Activated CD4-positive, alpha-beta T cell treated with anti-CD3 and anti-CD28 coated beads, Interleukin-2, amount 50 U/mL, for 48 hours (primary cell): ENCODE measurements at places on chromosomes 2 and 18.
A peak's percentile ranks its signal among the peaks of the same experiment; 100 is the strongest.

GRCh38 chr2:31137211-31138036, 816 bp downstream of the GALNT14 start:
- peak; percentile 7 for DNase-seq

GRCh38 chr2:229910832-229911412, 10.9 kb downstream of the TRIP12 start:
- DNase-seq, result no peak

GRCh38 chr2:44713170-44713569, 228.3 kb upstream of the SIX3 start:
- no peak for DNase-seq

- DNase-seq, result no peak
These were observed 80.7 kb downstream of the SLC39A10 start for GRCh38 chr2:195737511-195738325.

DNA sequence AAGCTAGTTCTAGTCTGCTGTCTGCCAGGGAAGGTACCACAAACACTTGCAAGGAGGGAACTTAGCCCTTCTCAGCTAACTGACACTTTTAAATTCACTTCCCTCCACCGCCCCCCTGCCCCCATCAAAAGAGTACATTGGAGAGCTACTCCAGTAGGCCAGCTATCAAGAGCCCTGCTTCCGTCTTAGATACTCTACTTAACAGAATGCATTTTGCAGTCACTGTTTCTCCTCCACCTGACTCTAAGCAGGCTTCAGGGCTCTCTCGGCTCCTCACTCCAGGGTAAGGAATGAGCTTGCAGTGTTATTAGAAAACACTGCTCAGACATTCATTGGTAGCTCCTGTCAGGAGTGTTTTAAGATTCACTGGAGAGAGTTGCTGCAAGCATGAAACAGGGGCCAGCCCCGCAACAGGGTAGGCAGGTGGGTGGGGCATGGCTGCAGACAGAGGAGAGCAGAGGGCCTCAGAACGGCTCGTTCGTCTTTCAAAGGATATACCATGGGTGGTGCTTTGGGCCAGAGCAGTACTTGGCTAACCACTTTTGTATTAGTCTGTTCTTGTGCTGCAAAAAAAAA, 35.3 kb upstream of the PDCL3 start:
- DNase-seq, result no peak

GRCh38 chr2:85770369-85770768, 16.6 kb downstream of the ATOH8 start:
- no peak for DNase-seq

GRCh38 chr18:5476961-5477800, 66.6 kb downstream of the EPB41L3 start:
- no peak for DNase-seq

- DNase-seq, result no peak
These were observed 148.1 kb downstream of the SLC4A3 start for GRCh38 chr2:219775506-219775905.

DNA sequence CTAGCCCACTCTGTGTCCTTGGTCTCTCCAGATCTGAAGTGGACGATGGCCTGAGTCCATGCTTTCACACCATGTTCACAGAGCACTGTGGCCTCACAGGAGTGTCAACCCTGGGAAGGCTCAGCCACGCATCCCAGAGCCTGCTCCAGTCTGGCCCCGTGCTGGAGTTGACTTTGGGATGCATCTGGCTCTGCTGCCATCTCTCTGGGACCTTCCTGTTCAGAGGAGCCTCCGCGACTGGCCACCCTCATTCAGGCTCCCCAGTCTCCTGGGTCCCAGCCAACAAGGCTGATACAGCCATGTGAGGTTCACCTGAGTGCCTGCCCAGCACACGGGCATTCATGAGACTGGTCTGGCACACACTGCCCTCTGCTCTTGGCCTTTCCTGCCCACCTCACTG, 199.7 kb upstream of the RAB6C start:
- DNase-seq, result no peak

DNA sequence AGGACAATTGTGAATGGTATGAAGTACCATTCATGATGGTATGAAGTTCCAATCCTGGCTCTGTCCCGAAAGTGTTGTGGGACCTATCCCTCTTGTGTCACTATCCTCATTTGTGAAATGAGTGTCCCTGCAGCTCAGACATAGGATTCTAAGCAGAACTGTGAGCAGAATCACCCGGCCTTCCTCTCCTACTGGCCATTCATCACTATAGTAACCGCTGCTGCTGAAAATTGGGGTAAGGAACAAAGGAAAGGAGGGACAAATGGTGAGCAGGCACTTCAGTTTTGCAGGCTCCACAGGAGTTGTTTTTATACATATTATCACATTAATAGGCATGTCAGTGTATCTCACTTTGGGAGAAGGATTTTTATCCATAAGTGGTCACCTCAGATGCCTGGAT, 27.4 kb downstream of the SMYD1 start:
- no peak for DNase-seq

GRCh38 chr2:218155953-218156479, 10.7 kb downstream of the CXCR1 start:
- DNase-seq, result no peak

GRCh38 chr18:49471532-49471931, 11.1 kb upstream of the DYM start:
- no peak for DNase-seq

- no peak for DNase-seq
These were observed 44.0 kb downstream of the STEAP3 start for GRCh38 chr2:119267604-119268003.

GRCh38 chr18:79480171-79481045, 84.7 kb downstream of the NFATC1 start:
- DNase-seq, result no peak

- DNase-seq, result no peak
These were observed 20.3 kb upstream of the LAPTM4A start for GRCh38 chr2:20071397-20072383.

GRCh38 chr2:122755281-122755780, 999.9 kb downstream of the TSN start:
- DNase-seq, result no peak

DNA sequence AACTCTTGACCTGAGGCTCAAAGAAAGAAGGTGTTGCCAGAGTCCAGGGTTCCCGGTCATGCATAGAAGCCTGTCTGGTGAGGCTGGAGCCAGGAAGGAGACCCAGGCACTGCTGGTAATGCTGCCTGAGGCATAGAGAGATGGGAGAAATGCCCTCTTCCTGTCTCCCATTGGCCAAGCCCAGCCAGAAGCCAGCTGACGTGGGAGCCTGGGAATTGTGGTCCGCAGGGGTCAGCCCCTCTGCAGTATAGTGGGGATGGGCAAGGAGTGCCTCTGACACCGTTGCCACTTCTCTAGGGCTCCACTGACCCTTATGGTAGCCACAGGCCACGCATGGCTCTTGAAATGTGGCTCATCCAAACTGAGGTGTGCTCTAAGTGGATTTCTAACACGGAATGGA, 95.7 kb downstream of the CTIF start:
- no peak for DNase-seq

DNA sequence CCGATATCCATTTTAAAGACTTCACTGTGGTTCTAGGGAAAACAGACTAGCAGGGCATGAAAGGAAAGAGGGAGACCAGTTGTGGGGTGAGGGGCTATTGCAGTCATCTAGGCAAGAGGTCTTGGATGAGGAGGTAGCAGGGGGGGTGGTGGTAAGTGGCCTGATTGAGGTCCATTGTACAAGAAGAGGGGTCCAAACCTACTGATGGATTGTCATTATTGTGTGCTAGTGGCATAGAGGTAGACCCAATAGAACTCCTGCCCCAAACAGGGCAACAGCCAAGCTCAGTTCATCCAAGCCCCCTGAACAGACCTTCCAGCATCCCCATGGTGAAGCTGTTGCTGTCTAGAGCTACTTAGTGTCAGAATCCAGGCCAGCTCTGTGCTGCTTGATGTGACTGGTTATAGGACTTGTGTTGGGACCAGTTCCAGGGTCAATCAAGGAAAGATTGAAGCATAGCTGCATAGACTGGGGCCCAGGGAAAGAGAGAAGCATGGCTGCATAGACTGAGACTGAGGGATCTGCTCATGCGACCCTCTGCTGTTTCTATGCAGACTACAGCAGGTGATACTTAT, 7.0 kb downstream of the ASAP2 start:
- no peak for DNase-seq

GRCh38 chr2:172446474-172447063, 19.2 kb downstream of the ITGA6 start:
- DNase-seq, result no peak

DNA sequence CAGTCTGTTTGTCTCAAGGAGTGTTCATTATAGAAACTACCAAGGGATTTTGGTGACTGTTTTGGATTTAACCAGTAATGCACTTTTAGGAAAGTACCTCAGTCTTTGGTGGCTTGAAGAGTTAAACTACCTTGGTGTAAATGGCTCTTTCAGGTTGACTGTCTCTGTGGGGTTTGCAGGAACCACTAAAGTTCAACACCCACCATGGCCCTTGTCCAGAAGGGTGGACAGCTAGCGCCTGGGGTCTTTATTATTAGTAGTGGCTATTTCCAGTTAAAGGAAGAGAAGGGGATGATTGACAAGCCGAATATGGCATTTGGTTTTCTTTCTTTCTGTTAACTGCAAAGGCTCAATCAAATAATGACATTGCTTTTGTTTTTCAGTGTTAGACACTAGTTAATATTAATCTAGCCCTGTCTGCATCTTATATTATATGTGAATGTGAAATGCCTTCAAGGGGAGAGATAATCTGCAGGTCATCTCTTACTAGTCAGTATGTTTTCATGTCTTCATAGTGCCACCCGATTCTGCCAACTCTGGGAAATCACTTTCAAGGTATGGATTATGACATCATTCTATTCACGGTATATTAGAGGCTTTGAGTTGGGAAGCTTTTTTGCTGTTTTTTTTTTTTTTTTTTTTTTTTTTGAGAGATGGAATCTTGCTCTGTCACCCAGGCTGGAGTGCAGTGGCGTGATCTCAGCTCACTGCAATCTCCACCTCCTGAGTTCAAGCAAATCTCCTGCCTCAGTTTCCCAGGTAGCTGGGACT, 56.4 kb downstream of the MAP4K4 start:
- no peak for DNase-seq

- DNase-seq, result no peak
These were observed 17.1 kb downstream of the ANKRD44 start for GRCh38 chr2:197293252-197294007.

DNA sequence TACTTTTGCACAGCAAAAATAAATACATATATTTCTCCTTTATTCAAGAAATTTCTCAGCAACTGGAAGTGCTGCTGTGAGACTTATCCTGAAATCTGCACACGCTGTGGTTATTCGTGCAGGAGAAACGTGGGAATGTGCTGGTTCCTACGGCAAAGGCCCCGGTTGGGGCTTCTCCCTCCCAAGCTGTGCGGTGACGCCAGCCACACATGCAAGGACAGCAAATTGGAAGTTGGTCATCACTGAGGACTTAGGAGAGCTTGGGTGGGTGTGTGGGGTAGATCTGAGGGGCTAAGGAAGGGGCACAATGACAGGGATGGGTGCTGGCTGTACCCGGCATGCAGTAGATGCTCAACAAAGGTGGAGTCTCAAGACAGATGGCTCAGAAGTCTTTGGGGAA, 16.5 kb upstream of the MTCL1 start:
- DNase-seq, result no peak

DNA sequence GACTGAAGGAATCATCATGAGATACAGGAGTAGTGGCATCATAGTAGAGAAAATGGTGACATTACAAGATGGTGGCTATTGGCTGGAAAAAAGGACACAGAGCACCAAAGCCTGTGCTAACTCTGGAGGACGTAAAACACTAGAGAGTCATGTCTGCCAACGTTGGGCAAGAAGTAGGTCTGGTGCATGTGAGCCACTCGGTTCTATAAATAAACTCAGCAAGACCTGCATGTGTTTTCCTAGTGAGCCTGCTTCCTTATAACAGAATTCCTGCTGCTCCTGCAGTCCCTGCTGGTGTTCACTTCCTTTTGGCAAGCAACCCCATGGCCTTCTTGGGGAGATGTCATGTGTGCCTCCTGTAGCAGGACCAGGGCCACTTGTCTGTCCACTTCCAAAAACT, 325.2 kb downstream of the OSR1 start:
- DNase-seq, result no peak

- no peak for DNase-seq
These were observed 10.9 kb downstream of the MTERF4 start for GRCh38 chr2:241091201-241091600.

DNA sequence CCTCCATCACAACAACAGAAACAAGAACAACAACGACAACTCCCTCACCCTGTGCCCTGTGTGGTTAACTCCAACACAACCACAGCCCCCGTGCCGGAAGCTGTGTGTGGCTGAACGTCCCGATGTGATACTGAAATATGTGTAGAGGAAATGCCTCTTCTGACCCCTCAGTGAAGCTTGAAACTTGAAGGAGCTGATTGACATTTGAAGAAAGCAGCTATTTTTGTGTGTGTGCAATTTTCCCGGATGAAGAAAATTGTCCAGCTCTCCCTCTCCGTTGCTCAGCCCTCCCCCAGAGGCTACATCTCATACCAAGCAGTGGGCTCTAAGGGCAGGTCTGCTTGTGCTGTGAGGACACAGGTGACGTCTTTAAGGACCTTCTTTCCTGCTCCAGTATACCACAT, 173.8 kb downstream of the ICOS start:
- DNase-seq, result peak; percentile 72

- DNase-seq, result no peak
These were observed 30.9 kb upstream of the KCMF1 start for GRCh38 chr2:84940088-84940470.

- no peak for DNase-seq
These were observed 636.9 kb downstream of the PLCL1 start for GRCh38 chr2:198441246-198441645.

DNA sequence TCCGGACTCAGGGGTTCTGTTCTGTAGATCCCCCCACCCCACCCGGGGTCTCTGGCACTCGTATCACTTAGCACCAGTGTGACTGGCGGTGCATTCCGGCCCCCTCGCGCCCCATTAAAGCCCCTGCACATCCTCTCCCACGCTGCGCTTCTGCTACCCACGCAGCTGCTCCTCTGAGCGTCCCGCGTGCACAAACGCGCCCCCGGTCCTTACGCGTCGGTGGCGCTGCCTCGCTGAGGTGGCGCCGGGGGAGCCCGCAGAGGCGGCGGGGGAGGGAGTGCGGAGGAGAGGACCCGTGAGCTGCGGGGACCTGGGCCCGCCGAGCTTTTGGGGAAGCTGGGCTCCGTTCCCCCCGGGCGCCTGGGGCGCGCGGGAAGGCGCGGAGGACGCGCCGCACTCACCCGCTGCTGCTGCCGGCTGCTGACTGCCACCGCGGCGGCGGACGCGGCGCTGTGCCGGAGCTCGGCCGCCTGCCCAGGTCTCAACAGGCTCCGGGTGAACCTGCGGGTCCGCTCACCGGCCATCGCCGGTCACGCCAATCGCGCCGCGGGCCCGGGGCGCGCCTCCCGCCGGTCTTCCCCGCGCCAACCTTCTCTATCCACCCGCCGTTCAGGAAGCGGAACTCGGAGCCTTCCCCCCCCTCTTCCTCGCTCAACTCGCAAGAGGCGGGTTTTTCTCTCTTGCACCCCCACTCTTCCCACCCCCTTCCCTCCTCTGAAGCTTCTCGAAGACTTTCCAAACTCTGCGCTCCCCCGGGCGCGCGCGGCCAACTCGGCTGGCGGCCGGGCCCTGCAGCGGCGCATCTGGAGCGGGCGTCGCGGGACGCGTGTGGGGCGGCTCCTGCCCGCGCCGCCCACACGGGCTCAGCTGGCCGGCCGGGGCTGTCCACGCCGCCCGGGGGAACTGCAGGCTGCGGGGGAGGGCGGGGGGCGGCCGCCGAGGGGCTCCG, at the start of gene DOCK10:
DOCK10 (minus strand) TSS at position 618 of the 949 bp plus-strand sequence; CDS start at position 524, 94 bp downstream.
- peak; percentile 61 for DNase-seq

GRCh38 chr2:181589779-181590178, 67.1 kb downstream of the CERKL start:
- DNase-seq, result no peak
